ENCODE measurements at places on chromosomes 6 and 20.
A peak's percentile ranks its signal among the peaks of the same experiment; 100 is the strongest.

GRCh38 chr6:144678844-144679243, 393.7 kb downstream of the UTRN start:
- peak; percentile 31 for DNase-seq

DNA sequence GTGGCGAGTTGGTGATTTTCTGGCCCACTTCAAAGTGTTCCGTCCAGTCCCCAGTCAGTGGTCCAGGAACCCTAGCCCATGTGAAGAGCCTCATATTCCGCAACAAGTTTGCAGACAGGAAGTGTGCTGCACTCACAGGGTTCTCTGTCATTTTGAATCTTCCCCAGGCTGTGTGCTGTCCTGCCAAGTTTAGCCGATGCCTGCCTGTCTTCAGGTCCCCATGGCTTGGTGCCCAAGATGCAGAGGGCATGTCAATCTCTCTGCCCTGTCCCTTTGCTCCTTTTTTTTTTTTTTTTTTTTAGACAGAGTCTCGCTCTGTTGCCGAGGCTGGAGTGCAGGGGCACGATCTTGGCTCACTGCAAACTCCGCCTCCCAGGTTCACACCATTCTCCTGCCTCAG, 69.9 kb upstream of the ATXN1 start:
- no peak for DNase-seq

- DNase-seq = no peak
Measured at GRCh38 chr20:49833483-49833882, 20.9 kb downstream of the SLC9A8 start.

DNA sequence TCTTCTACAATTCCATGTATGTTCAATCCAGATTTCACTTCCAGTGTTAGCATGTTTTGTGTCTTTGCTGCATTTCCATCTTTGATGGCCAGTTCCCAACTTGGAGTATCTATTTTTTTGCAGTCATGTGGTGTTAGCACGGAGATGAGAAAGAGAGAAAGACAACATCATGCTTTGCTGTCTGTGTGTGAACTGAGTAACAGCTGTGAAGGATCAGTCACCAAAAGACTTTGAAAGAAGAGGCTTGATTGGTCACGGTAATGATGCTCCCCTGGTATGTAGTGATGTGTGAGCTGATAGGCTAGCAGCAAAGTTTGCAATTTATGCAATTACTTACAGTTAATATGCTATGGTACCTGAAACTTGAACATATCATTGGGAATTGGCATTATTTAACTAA, 731.3 kb upstream of the NRSN1 start:
- DNase-seq = no peak

GRCh38 chr6:17280552-17281090, 540 bp upstream of the RBM24 start:
- peak; percentile 1 for DNase-seq

DNA sequence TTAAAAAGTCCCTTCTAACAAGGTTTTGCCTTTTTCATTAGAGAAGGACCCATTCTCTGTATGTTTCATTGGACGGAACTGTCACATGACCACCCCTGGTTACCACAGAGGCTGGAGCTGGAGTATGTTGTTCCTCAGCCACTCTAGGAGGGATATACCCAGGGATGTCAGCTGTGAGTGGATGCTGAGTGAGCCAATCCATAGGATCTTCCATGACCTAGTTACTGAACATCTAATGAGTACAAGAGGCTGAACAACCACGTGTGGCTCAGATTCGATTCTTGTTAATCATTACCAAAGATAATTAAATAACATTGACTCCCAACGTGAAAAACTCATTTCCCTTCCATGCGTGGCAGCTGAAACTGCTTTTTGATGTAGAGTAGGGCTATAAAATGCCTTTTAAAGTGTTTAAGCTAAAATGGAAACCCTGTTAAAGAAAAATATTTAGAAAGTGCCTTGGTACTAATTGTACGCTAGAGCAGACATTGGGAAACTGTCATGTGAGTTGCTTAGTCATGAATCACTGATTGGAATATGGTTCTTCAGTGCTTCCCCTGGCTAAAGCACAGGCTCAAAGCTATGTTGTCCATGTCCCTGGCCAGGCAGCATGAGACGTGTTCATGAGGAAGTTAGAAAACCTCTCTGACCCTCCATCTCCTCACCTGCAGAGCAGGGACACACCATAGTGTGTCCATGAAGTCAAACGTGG, 256.1 kb downstream of the ZNF217 start:
- no peak for DNase-seq

GRCh38 chr6:155611742-155612141, 156.1 kb upstream of the NOX3 start:
- DNase-seq = no peak

DNA sequence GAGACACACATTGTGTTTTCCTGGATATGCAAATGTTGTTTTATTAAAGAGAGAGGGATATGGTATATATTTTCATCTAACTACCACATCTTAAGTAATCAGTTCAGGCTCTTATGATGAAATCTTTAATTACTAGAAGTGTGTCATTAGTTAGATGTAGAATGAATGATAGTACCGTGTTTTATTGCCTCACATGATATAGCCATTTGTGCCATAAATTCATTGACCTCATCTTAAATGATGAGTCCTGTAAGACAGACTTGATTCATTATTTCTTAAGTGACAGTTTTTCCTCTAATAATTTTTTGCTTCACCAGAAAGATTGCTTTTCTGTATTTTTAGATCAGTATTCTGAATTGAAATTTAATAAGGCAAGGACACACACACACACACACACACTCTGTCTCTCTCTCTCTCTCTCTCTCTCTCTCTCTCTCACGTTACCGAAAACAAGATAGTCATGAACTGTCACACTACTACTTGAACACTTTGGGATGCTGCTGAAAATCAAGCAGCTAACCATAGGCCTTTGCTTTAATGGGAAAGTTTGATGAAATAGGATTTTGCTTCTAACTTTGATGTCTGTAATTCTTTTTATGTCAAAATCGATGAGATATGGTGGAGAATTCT, 140.5 kb downstream of the SOBP start:
- DNase-seq = no peak

- DNase-seq = no peak
Measured at GRCh38 chr6:21808045-21808470, 214.5 kb downstream of the SOX4 start.

- no peak for DNase-seq
Measured at GRCh38 chr6:100518588-100518987, 53.9 kb upstream of the SIM1 start.

DNA sequence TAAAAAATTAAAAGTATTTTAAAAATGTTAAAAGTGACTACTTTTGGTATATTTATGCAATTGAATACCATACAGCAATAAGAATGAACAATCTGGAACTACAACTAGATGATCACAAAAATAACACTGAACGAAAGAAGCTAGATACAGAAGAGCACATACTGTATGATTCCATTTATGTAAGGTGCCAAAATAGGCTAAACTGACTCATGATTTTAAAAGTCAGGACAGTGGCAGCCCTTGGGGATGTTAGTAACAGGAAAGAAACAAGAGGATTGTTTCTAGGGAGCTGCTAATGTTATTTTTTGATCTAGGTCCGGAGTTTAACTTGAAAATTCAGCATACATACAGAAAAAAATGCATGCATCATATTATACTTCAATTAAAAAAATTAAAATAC, 42.3 kb downstream of the KIF13A start:
- no peak for DNase-seq

DNA sequence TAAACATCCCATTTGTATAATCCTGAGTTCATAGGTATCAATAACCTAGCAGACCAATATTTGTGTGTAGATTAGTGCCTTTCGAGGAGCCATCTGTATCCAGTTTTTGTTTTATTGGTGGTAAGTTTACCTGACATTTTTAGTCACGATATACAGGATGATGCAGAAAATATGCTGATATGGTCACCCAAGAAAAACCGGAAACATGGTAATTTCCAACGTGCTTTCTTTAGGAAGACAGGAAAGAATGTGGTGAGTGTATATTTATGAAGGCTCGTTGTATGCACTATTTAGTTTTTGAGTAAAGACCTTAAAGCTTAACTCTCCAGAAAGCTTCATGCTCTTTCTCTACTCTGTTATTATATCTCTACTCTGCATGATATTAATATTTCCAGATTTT, 180.2 kb upstream of the PHACTR1 start:
- DNase-seq = no peak

GRCh38 chr20:3890398-3890751, 1.2 kb downstream of the PANK2 start:
- DNase-seq = peak; percentile 68

DNA sequence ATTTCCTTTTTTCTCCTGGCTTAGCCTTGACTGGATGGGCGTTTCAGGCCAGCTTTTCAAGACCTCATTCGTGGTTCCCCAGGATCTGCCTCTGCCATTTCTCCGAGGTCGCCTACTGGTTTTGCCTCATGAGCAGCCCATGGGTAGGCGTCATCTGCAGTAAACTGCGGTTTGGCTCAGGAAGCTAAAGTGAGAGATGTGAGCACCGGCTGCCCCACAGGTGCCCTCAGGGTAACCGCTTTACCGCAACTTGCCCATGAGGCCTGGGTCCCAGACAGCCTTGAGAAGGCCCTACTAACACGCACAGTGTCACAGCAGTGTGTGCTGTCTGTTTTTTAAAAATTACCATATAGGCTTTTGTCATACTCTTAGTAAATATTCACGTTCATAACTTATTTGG, 53.4 kb upstream of the TBXT start:
- no peak for DNase-seq

DNA sequence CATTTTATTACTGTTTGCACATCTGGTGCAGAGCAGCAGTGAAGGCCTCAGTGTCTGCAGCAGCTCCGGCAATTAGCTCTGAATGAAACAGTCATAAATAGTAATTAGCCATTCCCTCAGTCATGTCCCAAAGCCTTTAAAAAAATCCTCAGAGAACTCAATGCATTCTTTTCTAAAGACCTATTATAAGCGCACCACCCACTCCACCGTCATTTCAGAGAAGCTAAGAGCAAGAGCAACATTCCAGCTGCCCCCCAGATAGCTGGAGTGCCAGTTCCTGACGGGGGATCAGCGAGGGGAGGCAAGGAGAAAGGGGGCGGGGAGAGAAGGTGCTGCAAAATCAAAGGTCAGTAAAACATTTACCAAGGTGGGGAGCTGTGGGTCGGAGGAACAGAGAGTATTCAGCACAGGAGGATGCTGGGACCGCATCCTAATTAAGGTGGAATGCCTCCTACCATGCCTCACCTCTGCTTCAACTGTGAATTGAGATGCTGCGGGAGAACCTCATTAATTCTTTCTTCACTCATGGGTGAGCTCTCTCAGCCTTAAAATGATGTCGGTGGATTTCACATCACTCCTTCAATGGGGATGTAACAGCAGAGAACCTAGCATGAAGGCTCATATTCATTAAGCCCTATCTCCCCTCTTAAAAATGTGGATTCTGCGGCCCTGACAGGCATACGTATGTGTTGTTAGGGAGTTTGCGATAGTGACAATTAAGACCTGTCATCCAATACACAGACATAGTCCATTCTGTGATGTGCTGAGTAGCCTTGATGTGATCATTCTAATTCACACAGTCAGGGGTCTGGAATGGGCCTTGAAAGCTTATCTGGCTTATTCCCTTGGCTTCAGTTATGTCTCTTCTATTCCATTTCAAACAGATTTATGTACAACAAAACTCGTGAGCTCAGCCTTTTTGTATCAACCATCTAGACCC, 469.5 kb upstream of the NRSN1 start:
- no peak for DNase-seq

- DNase-seq = no peak
Measured at GRCh38 chr20:11103866-11104265, 430.1 kb upstream of the JAG1 start.

GRCh38 chr6:2434116-2434515, 188.7 kb upstream of the GMDS start:
- no peak for DNase-seq

- peak; percentile 82 for DNase-seq
Measured at GRCh38 chr6:72580281-72580940, 41.5 kb upstream of the KCNQ5 start.

- no peak for DNase-seq
Measured at GRCh38 chr6:5521322-5521721, 260.0 kb downstream of the FARS2 start.

DNA sequence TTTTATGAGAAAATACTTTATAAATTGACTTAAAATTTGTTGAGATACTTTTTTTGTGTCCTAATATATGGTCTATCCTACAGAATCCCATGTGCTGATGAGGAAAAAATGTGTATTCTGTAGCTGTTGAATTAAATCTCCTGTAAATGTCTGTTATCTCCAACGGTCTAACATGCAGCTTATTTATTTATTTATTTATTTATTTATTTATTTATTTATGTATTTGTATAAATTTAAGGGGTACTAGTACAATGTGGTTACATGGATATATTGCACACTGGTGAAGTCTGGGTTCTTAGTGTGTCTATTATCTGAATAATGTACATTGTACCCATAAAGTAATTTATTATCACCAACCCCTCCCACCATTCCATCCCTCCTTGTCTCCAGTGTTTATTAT, 315.5 kb downstream of the TENT5A start:
- DNase-seq = no peak

- DNase-seq = no peak
Measured at GRCh38 chr20:25230166-25230831, 17.6 kb upstream of the PYGB start.

- no peak for DNase-seq
Measured at GRCh38 chr6:149176971-149177667, 140.4 kb upstream of the TAB2 start.

GRCh38 chr20:428658-429200, 20.6 kb downstream of the RBCK1 start:
- DNase-seq = no peak

DNA sequence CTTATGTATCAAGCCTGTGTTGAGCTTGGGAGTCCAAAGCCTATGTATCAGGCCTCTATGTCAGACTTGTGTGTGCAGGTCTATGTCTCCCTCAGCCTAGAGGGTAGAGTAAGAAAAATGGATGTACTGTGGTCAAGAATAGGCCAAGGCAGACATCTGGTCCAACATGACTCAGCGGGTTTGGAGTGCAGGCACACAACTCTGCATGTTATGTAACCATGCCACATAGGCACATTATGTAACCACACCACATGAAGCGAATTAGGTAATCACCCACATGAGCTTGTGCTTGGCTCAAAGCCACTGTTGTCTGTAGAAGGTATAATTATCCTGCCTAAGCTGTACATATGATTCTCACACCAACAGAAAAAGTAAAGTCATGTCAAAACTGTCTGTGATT, 1190.5 kb upstream of the EYS start:
- peak; percentile 0 for DNase-seq
